AG04450 (cell line): ENCODE measurements at places on chromosomes 13 and 19. TPM values are rescaled to one million over a fixed set of nuclear protein-coding genes. Genes with fewer than 3 reads are reported as not detected.

DNA sequence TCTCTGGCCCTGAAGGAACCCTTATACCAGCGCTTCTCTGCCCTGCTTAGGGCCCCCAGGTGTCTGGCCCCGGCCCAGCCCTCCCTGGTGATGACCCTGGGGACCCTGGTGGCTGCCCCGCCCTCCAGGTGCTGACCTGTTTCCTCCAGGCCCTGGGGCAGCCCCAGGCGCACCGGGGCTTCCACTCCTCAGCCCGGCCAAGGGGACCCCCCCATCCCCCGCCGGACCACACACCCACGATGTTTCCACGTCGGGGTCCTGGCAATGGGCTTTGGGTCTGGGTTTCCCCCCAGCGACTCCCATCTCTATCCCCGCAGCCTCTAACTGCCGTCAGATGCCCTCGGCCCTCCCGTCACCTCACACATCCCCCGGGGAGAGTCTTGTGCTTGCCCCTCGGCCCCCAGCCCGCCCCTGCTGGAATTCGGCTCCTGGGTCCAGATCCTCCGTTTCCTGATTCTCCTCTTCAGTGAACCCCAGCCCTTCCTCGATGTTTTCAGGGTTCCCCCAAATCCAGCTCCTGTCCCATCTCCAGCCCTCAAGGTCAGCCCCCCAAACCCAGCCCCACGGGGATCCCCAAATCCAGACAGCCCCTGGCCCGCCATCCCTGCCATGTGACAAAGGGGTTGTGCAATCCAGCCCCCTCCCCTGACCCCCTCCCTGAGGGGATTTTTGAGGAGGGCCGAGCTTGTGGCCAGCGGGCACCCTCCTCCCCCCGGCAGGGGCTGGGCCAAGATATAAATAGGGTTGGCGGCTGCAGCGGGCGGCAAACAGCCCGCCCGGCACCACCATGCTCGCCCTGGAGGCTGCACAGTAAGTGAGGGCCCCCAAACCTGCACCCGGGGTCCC lies at the start of gene SPIB:
Gene SPIB, plus strand, starts transcription at position 763 of the 846 bp plus-strand sequence. Its CDS starts 25 bp downstream, at position 788.
- DNase-seq = no peak

Gene OR7D2
- polyA plus RNA-seq = not detected in 2 replicates

Gene ATP1A3
- polyA plus RNA-seq = 0.05 TPM in 1 of 2 replicates, not detected in the other

Gene ZNF460
- polyA plus RNA-seq = 11.2 and 13.0 TPM in 2 replicates
